Spinal cord (tissue), 10 donors: ENCODE measurements at places on chromosomes 3 and 15. TPM values are rescaled to one million over a fixed set of nuclear protein-coding genes. Genes with fewer than 3 reads are reported as not detected.

The PLA2G4E gene
- total RNA-seq: not detected

GRCh38 chr3:32303977-32304881 lies 65.7 kb downstream of the CMTM8 start:
- DNase-seq: no peak

DNA sequence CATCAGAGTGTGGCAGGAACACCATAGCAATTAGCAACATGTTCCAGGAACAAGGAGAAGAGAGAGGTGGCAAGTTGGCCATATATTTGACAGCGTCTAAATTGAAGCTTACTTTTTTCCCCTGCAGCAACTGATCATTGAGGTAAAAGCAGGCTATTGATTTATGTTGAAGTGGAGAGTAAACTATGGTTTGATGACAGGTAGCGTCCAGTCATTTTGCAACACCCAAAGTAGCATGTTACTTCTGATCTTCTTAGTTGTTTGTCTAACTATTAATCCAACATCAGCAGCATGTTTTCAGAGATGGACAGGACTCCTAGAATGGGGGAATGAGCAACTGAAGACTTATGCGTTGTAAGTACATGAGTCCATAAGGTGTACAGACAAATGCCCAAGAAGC lies 225.8 kb downstream of the ZPLD1 start:
- no peak for DNase-seq

The ROPN1 gene
- total RNA-seq: not detected

The PLCH1 gene
- total RNA-seq: 20.6 TPM

DNA sequence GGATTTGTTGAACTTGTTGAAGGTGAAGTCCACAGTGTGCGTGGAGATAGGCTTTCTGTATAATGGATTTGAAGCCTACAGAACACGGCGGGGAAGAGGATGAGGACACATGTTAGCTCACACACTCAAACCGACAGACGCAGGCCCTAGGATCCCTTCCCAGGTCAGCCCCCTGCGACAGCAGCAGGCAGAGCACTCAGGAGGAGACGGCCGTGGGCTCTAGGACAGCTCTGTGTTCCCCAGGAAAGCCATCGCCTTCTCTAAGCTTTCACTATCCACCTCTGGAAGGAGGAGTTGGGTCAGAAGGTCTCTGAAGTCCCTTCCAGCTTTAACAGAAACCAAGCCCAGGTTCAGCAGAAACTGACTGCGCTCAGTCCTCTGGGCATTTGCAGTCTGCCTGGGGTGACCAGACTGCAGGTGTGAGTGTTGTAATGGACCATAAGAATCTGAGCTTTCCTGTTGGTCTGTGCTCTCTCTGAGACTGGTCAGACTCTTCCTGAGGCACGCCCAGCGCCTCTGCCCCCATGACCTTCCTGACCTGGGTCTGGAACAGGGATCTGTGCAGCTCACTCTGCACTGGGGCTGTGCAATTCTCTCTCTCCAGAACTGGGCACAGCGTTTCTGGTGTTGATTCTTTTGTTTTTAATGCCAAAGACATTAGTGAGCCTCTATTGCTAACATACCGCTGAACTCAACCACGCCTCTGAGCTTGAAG lies 33.5 kb downstream of the UMPS start:
- no peak for DNase-seq

DNA sequence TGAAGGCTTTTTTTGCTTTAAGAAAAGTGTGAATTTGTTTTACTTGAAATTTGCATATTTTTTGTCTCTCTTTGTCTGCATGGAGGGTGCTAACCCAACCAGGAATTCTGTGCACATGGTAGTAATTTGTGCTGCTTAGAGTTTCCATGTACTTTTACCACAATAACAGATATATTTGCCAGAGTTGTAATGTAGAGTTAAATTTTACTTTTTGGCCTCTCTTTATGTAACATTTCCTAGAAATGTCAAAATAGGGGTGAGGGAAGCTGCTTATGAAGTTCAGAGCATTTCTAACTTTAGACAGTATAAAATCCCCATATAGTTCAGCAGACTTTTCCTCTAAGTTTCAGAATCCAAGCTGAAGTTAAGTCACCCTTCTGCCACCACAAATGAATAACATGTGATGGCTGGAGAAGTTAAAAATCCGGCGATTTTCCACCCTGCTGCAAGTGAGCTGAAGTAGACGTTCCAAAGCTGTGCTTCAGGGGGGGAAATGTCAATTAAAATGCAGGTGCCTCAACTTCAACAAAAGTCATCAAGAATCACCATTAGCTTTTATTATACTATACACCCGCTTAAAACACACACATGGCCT lies 385.7 kb upstream of the NR2F2 start:
- no peak for DNase-seq

DNA sequence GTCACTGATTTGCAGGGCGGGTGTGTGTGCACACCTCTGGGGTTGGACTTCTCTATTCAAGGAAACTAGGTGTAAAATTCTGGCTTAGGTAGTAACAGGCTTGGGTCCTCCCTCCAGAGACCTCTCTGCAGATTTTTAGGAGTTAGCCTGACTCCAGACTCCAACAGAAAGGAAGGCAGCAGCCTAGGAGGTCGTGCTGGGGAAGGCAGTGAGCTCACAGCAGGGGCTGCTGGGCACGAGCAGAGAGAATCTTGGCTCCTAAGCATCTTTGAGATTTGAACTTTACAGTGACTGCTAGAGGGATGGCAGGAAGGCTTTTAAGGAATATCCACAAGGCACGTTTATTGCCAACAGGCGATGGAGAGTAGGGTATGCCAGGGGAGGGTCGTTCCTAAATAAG lies 612.6 kb downstream of the FOXP1 start:
- DNase-seq: no peak

The LDHAL6B gene
- total RNA-seq: not detected

The IGSF11 gene
- total RNA-seq: 13.6 TPM

DNA sequence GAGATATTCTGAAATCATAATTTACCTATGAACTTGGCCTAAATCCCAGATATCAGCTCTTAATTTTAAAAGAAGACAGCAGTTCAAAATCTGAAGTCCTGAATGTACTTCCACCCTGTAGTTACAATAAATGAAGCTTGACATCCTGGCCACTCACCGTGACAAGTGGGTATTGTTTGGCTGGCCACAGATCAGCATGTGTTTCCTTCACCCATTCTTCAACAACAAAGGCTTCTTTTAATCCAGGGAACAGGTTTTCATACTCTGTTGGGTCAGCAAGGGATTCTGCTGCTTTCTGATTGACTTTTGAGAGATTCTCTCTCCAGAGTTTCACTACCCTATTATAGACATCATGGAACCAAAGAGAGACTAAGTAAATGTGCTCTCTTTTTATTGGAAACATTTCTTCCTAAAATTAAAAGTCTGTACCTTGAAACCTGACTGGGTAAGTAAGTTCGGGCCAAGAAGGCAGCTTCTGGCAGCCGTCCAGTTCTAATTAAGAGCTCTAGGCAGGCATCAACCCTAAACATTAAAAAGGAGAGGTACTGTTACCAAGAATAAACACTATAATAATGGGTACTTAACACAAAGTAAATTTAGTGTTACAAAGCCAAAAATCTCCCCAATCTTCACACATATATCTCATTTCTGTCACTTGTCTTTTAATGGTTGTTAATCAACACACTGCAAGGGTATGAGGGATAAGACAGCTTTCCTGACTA lies 15.2 kb downstream of the MRPS22 start:
- no peak for DNase-seq

- no peak for DNase-seq
These were observed 29.0 kb downstream of the KY start for GRCh38 chr3:134621854-134622253.

- DNase-seq: no peak
These were observed 17.3 kb downstream of the ATOSA start for GRCh38 chr15:52661909-52662308.

DNA sequence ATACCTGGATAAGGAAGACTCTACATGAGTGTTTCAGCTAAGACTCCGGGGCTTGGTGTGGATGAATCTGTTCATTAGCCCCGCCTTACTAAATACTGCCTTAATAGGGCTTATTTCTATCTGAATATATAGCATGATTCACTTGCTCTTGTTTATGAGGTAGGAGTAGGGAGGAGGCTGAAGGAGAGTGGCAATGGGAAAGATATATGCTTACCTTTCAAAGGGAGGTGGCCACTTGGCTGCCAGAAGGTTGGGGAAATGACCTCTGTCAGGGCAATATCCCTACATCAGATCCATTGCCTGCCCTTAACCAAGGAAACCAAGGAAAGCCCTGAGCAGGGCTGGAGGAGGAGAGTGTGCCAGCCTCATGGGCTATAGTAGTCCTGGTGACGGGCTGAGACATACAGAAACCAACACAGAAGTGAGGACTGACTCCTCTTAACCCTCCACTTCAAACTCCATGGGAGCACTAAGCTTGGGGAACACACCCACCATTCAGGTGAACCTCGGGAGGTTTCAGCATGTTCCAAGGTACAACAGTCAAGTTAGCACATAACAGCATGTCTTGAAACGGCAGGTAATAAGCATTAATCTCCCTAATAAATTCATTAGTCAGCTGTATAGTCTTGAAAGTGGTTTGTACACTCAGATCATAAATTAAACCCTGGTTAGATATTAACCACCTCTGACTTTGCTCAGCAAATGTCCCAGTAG lies 80.1 kb downstream of the EOMES start:
- DNase-seq: no peak

The MEX3B gene
- 8.8 TPM for total RNA-seq

DNA sequence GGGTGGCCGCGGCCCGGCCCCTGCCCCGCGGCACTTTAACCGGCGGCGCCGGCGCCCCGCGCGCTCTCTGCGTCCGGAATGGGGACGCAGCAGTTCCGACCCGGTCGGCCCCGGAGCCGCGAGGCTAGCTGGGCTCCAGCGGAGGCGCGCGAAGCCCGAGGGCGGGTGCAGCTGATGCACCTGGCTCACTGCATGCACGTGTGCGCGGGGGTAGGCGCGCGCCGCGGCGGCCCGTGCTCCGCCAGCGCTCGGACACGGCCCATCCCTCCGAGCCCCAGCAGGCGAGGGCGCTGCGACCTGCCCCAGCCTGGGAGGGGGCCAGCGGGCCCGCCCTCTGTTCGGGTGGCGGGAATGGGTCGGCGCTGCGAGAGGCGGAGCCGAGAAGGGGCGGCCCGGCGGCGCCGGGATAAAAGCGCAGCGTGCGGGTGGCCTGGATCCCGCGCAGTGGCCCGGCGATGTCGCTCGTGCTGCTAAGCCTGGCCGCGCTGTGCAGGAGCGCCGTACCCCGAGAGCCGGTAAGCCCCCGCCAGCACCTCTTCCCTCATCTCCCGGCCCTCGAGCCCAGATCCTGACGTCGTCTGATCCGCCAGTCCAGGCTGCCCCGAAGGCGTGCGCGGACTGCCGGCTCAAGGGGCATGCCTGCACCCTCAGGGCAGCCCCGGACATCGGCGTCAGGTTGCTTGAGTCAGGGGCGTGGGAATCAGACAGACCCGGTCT lies at the start of the genes CHDH and IL17RB:
TSS of gene CHDH (minus strand) at position 286 of the 717 bp plus-strand sequence. CDS start 22,411 bp downstream, outside the sequence.
TSS of gene IL17RB (plus strand) at position 435 of the 717 bp plus-strand sequence. CDS start at position 456, 21 bp downstream.
- peak; percentile 41 for DNase-seq

- DNase-seq: no peak
These were observed 499.0 kb upstream of the ATP11B start for GRCh38 chr3:182294256-182294655.

DNA sequence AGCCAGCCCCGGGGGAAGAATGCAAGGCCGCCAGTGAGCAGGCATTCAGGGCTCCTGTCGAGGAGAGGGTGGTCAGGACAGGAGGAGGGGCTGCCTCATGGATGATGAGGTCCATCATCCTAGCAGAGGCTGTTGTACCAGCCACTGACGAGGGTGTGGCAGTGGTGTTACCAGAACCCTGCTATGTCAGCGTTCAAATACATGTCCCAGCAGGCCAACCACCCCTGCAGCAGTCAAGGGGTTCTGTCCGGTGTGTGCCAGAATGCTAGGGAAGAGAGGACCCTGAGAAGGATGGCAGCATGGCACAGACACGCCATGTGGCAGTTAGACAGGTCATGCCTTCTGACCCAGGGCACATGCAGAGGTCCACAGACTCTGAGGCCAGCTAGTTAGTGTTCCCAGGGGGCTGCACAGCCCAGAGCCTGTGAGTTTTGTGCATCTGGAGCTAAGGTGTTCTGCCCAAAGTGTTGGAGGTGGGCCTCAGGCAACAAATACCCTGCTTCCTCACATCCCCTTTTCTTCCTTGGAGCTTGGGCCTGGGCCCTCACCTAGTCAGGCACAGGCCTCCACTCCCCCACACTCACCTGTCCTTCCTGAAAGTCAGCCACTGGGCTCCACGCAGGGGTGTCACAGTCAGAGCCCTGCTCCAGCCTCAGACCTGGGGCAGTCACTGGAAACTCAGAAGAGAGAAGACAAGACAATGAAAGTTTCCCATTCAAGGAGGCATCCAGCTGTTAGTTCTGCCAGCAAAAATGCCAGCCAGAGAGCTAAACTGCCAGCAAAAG lies 7.8 kb downstream of the PAK6 start:
- no peak for DNase-seq

The CLCN2 gene
- total RNA-seq: 13.1 TPM

The CALML4 gene
- 21.3 TPM for total RNA-seq

DNA sequence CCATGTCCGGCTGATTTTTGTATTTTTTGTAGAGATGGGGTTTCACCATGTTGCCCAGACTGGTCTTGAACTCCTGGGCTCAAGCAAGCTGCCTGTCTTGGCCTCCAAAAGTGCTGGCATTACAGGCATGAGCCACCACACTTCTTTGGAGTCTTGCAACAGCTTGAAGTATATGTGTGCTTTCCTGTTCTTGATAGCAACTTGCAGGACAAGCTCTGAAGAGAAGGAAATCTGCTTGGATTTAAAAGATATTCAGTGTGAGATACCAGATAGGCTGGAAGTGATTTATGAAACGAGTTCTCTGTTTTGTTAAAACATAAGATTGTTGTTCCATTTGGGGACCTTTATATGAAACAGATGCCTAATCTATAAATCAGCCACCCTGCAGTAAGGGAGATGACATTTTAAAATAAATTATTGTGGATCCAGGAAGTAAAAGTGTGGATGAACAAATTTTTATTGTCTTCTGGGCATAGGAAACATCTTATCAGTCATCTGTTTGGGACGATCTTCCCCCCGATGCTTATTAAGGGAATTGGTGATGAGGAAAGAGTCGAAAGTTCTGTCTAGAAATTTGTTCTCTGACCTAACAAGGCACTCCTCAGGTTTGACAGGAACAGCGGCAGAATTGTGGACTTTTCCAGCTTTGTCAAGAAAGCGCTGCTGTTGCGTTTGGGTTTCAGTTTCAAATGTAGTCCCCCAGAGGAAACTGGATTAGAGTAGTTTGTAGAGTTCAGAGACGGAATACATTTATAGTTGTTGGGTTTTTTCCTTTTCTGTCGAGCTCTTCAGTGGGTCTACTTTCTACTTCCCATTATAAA lies 53.7 kb upstream of the MAGI1 start:
- DNase-seq: no peak

DNA sequence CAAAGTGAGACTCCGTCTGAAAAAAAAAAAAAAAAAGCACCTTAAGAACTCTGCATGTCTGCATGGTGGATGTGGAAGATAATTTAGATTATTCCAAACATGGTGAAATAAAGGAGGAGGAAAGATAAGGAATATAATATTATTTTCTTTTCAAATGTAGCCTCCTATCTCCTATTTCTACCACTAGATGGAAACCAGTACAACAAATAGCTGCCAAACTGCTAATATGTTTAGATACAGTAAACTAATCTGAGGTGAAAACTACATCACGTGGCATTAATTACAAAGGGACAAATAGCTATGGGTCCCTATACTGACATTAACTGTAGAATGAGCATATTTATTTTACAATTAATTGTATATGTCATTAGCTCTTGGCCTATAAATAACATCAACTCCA lies 197.8 kb downstream of the TBC1D5 start:
- DNase-seq: no peak

The GOLGA8M gene
- total RNA-seq: 1.3 TPM
